ENCODE measurements at places on chromosomes 5 and 9.

- DNase-seq: no peak
Measured at GRCh38 chr9:33186457-33187168, 19.5 kb upstream of the B4GALT1 start.

DNA sequence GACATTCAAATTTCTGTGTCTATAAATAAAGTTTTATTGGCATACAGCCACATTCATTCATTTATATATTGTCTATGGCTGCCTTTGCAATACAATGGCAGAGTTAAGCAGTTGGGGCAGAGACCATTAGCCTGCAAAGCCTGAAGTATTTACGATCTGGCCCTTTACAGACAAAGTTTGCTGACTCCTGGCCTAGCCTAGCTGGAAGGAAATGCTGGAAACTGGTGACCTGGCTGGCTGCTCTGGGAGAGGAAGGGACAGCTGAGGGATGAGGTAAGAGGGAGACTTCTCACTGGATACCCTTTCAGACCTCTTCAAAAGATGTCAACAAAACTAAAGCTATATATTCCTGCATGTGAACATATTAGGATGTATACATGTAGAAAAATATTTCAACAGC lies 66.0 kb upstream of the PPARGC1B start:
- no peak for DNase-seq

- peak; percentile 8 for DNase-seq
Measured at GRCh38 chr9:115673599-115673998, 480.0 kb upstream of the PAPPA start.

DNA sequence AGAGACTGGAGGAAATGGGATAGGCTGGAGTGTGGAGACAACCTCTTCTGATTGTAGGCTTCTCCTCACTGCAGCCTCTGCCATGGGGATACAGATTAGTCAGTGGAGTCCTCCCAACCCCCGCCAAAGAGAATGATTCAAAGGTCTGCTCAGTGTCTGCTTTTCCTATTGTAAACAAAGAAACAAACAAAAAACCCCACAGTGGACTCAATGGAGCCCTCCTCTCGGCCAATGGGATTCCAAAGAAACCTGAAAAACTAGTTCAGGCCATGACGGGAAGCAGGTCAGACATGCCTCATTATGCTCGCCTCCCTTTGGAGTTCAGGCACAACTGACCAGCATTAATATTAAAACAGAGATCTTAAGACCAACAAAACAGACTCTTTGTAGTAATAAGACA lies 85.8 kb downstream of the SEC61B start:
- DNase-seq: no peak

DNA sequence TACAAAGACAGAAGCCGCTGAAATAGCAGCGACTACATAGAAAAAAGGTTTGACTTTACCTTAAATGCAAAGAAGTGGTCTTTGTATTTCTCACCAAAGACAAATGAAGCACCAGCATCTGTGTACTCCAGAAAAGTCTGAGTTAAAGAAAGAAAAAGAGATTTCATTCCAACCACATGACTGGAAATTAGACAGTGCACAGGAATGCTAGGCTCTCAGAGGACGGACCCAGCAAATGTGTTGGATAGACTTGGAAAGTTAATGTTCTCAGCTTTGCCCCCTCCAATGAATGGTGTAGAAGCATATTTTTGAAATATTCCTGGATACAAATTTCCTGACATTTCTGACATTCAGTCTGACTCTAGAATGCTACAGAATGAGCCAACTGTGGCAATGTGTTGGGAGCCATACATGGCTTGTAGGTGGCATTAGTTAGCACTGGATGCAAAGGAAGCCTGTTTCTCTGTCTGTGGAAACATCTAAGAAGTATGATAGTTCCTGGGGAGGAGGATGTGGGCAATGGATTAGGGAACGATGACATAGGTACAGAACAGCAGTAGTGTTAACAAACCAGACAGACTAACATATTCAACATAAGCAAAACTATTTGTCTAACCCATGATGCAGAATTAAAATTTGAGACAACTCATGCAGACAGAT lies 43.3 kb downstream of the SLC28A3 start:
- peak; percentile 55 for DNase-seq

DNA sequence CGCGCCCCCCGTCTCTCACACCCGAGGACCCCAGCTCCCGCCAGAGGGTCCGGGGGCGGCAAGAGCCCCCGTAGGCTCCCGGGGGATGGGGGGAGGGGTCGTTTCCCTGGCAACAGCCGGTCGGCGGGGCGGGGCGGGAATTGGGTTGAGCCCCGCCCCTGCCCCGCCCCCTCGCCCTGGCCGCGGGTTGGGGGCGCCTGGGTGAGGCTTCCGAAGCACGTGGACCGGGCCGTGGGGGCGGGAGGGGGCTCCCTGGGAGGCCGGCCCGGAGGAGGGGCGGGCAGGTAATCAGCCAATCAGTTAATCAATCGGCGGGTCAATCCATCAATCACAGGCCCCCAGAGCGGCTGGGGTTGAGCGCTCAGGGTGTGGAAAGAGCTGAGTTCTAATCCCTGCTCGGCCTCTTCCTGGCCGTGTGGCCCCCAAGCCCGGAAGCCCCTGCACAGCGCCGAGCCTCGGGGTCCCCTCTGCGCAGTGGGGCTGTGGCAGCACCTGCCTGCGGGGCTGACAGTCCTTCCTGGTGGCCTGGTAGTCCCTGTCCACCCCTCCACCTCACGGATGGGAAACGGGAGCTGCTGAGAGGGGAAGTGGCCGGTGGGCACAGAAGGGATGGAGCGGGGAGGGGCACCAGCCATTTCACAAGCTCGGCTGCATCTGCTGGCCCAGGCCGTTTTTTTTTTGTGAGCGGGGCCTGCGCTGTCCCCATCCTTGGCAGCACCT lies 174.2 kb upstream of the IER5L start:
- DNase-seq: peak; percentile 66

- no peak for DNase-seq
Measured at GRCh38 chr9:69272212-69272611, 52.8 kb upstream of the ENTREP1 start.

- DNase-seq: no peak
Measured at GRCh38 chr5:119290607-119291006, 65.2 kb upstream of the TNFAIP8 start.

GRCh38 chr5:178231539-178232123 lies 971 bp downstream of the PHYKPL start:
- no peak for DNase-seq

DNA sequence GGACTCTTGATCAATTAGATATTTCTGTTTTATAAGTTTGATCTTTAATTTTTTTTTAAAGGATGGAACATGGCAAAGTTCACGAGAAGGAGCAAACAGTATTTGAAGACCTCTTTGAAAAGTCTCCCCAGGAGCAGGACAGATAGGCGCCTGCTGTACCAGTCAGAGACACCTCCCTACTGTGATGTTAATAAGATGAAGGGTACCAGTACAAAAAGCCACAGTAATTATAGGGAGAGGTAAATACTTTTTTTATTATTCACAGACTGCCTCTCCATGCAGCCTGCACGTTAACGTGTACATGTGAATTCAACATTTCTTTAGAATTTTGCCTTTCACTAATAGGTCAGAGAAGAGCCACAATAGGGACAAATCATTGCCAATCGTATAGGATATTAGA lies 146.5 kb upstream of the CDH6 start:
- DNase-seq: no peak

GRCh38 chr5:27308153-27308552 lies 269.8 kb upstream of the CDH9 start:
- DNase-seq: no peak

DNA sequence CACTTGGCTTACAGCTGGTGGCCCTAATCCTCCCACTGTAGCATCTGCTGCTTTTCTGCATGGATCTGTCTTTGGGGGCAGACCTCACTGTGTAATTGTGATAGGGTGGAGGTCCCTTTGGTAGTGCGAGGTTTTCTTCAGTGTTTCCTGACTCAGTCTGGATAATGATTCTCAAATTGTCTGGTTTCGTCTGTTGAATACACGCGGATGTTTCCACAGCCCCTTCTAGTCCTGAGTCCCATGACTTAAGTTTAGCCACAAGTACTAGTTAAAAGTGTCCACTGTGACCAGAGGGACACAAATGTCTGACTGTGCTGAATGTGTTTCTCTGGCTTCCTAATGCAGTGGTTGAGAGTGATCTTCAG lies 70.5 kb downstream of the LMNB1 start:
- no peak for DNase-seq

DNA sequence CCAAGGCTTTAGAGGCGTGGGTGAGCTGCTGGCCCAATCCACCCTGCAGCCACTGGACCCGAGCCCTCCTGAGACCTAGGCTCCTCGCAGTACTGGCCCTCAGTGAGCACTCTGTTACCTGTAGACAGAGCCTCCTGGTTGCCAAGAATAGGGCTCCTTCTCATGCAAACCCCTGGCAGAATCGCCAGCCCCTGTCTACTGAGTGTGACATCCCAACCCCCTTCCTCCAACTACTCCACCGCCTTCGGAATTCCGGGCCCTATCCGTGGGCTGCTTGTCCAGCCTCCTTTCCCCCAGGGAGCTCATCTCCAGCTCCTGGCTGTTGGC lies 23.8 kb upstream of the COL5A1 start:
- DNase-seq: no peak

DNA sequence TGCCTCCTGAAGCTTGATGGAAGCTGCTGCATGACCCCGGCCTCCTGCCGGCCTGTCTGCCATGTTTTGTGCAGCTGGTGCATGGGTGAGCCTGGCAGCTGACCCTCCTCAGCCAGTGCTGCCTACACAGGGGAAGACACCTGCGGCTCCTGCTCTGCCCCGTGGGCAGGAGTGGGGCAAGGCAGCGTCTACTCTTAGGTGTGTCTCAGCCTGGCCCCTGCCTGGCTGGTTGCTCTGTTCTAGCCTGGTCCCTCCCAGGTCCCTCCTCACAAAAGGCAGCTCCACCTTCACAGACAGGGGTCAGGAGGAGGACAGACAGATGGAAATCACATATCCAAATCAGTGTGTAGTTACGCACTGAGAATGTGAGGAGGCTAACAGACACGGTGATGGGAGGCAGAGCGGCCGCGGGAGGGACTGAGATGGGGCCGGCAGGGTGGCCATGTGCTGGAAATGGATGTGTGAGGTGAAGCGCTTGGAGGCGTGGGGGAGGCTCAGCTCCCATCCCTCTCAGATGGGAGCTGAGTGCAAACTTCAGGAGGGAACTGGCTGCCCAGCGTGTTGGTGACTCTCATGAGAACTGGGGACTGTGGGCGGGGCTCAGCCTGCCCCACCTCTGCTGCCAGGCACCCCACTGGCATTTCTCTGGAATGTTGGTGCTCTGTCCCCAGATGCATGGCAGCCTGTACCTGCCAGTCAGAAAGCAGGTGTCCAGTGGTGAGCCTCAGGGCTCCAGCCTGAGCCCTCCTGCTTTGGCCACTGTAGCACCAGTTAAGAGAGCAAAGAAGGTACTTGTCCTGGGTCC lies 43.4 kb downstream of the PPARGC1B start:
- DNase-seq: no peak

DNA sequence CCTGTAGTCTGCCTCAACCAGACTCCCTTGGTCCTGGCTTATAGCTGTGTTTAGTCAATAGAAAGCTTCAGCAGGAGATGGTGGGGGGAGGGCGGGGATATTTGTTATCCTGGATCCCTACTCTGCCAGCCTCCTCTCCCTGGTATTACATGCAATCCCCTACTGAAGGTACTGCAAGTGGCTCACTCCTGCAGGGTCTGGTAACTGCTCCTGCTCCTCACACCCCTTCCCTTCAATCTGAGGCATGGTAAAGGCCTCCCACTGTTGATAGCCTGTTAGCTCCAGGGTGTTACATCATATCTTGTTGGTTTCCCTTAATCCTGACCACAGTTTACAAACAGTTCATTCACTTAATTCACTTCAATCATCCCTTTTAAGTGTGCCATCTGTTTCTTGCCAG lies 137.5 kb downstream of the AP3B1 start:
- DNase-seq: no peak

DNA sequence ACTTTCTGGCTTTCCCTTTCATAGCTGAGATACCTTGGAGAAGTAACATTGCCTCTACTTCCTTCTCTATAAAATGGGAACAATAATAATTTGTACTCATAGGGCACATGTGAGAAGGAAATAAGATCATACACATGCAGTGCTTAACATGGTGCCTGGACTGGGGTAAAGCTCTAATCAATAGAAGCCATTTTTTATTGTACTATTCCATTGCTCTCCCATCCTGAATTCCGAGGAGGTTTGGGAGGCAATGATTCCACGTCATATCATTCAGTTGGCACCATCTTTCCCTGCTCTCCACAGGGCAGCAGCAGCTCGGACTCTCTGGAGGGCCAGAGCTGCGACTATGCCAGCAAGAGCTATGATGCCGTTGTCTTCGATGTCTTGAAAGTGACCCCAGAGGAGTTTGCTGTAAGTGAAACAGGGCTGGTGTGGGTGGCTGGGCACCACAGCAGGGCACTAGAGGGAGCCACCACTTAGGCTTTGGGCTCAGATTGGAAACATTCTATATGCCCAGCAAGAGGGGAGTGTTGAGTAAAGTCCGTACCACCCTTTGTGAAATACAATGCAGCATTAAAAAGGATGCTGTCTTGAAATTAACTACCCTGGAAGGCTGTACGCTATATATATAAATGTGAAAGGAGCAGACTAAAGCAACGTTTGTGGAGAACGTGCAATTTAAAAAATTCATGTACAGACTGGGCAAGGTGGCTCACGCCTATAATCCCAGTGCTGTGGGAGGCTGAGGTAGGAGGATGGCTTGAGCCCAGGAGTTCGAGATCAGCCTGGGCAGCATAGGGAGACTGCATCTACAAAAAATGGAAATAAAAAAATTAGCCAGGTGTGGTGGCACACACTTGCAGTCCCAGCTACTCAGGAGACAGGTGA lies 51.2 kb downstream of the RALGPS1 start:
- peak; percentile 64 for DNase-seq

DNA sequence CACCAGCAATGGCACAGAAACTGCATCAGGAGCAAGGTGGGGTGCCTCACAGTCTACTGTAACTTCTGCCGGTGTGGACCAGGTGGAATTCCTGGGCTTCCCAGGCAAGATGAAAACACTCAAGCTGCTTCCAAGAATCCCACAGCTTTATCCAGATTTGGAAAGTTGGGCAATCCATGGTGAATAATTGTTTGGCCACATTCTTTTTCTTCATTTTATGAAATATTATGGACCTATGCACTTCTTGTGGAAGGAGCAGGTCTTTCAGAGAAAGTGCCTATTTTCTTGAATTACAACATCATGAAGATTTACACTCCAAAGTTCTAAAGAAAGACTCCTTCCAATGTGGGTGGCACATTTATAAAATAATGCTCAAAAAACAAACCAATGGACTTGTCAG lies 503.6 kb downstream of the SEMA5A start:
- no peak for DNase-seq

GRCh38 chr5:133992429-133993155 lies 12.2 kb downstream of the VDAC1 start:
- no peak for DNase-seq

- no peak for DNase-seq
Measured at GRCh38 chr5:147918101-147918685, 11.9 kb upstream of the C5orf46 start.
